ENCODE measurements at places on chromosomes 3 and 15.

DNA sequence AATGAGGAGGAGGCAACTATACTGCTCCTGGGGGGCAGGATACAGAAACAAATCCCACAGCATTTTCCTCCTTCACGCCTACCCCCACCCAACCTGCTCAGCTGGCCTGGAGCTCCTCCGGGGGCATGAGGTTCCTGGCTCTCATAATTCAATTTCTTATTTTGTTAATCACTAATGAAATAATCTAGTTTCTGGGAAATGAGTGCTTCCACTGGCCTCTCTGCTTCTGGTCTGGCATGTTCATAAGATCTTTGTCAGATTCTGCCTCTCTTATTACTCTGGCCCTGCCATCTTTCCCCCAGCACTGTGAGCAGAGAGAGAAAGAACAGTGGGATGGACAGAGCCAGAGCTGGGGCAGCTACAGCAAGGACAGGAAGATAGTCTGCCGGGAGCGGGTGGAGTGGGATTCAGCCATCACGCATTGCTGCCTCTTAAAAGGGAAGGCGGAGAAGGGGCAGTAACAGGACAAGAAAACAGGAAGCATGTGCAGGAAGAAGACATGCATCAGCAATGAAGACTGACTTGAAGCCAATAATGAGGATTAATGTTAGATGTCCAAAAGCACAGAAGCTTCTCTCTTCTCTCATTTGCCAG is 13.6 kb downstream of the RPAP1 start:
- DNase-seq: no peak

GRCh38 chr3:187264911-187265310 is 26.6 kb downstream of the MASP1 start:
- DNase-seq: no peak

DNA sequence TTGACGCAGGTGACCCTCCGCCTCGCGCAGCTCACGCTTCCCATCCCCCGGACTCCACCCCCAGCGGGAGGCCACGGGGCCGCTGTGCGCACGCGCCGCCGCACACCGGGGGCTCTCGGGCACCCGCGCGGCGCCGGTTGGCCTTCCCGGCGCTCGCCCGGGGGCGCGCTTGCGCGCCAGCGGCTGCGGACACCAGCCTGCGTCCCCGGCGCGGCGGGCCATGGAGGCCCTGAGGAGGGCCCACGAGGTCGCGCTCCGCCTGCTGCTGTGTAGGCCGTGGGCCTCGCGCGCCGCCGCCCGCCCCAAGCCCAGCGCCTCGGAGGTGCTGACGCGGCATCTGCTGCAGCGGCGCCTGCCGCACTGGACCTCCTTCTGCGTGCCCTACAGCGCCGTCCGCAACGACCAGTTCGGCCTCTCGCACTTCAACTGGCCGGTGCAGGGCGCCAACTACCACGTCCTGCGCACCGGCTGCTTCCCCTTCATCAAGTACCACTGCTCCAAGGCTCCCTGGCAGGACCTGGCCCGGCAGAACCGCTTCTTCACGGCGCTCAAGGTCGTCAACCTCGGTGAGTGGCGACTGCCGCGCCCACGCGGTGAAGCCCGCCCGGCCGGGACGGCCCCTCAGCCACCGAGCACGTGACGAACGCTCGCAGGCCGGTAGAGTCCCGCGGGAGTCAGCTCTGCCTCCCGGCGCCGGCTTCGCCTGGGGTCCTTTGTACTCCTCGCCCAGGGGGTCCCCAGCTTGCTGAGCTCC is at the start of gene C15orf61:
TSS of gene C15orf61 (plus strand) at position 103 of the 754 bp plus-strand sequence. CDS start at position 221, 118 bp downstream.
- DNase-seq: peak; percentile 98

DNA sequence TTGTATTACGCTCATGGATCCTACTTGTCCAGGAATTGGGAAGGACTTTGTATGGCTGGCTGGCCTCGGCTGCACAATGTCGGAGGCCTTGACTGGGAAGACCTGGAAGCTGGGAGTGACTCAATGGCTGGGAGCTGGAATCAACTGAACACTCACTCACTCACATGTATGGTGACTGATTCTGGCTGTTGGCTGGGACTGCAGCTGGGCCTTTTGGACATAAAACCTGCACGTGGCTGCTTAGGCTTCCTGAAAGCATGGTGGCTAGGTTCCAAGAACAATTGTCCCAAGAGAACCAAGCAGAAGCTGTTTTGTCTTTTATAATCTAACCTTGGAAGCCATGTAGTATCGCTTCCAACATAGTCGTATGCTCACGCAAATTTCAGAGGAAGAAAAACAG is 38.0 kb upstream of the CMTM8 start:
- no peak for DNase-seq

- no peak for DNase-seq
Observed at GRCh38 chr15:47333734-47334133, 383.6 kb upstream of the SEMA6D start.

DNA sequence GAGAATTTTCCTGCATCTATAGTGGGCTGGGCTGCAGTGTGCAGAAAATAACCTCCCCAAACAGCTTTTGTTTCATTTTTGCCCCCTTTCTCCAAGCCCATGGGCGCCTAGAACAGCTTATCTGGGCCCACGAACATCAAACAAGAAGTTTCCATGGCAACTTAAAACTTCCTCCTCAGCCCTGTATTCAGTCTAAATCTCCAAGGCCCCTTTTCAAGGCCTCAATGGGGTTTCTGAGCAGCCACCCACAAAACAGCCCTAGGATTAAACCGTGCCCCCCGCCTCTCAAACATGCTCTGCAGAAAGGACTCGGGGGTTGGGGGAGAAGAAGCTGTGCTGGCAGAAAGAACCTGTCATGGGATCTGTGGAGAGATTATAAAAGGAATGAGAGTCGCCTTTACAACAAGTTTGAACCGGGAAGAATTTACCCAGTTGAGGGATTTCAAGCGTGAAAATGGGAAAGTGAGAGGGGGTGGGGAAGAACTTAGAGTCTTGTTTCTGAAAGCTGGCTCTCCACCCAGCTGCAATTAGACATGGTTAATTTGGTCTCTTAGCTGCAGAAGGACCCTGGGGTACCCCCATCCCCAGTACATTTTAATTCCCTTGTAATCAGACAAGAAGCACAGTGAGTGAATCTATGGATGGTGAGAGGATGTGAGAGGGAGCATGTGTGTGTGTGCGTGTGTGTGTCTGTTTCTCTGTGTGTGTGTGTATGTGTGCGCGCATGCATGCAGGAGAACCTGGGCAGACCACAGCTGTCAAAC is 4.3 kb upstream of the FAM107A start:
- no peak for DNase-seq

DNA sequence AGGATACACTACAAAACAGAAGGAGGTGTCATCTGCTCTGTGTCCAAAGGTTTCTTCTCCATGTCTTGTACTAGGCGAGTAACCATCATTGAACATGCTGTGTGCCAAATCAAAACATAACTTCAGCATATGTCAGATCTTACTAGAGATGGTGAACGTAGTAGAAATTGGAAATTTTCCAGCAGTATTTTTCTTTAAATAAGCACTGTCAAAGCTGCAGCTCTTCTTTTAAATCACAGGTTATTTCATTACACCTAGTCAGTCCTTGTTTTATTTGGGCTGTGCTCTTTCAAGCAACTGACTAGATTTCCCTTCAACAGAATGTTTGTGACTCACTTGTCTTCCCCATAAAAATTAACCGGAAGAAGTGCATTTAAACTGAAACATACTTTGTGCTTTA is 46.5 kb downstream of the MSL2 start:
- no peak for DNase-seq

- no peak for DNase-seq
Observed at GRCh38 chr3:123416647-123417046, 32.2 kb downstream of the ADCY5 start.

- DNase-seq: no peak
Observed at GRCh38 chr3:29488922-29489321, 208.1 kb downstream of the RBMS3 start.

- DNase-seq: peak; percentile 66
Observed at GRCh38 chr15:56759450-56759845, 26.1 kb upstream of the ZNF280D start.

DNA sequence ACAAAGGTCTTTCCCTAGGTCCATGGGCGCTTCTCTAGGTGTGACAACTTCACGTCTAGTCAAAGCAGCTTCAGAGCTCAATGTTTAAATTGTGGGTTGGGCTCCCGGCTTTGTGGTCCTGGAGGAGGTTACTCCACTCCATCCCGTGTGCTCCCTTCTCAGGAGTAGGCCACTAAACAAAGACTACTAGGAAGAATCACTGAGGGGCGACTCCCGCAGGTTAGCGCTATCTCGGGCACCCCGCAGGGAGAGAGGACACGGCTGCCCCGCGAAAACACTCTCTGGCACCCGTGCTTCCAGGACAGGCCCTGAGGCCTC is 500 bp downstream of the PARP6 start:
- no peak for DNase-seq

- DNase-seq: peak; percentile 54
Observed at GRCh38 chr15:47870956-47871625, 153.8 kb downstream of the SEMA6D start.
